ENCODE measurements at places on chromosomes 7 and 10.

DNA sequence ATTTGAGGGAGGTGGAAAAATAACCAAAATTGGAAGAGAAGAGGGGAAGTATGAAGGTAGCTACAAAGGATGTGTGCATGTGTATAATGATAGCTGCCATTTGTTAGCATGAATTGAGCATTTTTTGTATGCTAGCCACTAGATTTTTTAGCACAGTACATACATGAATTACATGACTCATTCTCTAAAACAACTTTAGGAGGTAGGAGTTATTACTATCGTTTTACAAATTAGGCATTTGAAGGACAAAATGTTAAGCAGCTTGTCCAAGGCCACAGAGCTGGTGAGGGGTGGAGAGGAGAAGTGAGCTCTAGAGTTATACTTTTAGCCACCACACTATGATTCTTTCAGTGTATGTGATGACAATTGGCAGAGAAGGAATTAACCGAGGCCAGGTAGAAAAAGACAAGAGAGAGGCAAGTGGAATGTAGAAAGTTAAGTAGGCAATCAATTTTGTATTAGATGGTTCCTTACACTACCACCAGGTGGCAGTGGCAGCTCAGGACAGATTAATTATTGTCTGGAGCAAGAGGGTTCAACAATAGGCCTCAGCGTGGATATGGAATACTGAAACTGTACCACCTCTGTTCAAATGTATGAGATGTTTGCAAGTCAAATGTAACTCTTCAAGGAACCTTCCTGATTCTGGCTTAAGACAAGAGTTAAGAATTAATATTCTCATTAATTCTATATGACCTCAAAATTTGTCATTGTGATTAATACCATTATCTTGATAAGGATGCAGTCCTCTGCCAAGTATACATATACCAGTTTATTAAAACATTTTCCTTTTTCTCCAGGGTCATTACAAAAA is 128.0 kb downstream of the MBL2 start:
- peak; percentile 38 for DNase-seq

DNA sequence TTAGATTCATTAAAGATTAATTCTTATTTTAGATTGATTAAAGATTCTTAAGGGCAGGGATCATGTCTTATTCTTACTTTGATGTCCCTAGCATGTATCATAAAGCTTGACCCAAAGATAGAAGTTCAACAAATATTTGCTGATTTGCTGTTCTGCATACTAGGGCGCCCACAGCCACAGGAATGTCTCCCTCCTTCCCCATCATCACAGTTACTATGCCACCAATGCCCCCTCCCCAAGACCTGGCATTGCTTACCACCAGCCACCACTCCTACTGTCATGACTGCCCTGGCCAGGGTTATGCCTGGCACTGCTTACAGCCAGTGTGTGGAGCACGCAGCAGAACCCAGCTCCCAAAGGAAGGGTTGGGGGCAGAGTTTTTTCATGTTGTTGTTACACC is 86.7 kb upstream of the AGK start:
- no peak for DNase-seq

- no peak for DNase-seq
Measured at GRCh38 chr10:112587729-112588128, 140.7 kb downstream of the VTI1A start.

GRCh38 chr7:105580022-105580740 is 1.1 kb downstream of the EFCAB10 start:
- no peak for DNase-seq

- DNase-seq, result no peak
Measured at GRCh38 chr7:159035571-159036073, 109.0 kb downstream of the VIPR2 start.

- no peak for DNase-seq
Measured at GRCh38 chr10:7519351-7519750, 108.5 kb upstream of the SFMBT2 start.

DNA sequence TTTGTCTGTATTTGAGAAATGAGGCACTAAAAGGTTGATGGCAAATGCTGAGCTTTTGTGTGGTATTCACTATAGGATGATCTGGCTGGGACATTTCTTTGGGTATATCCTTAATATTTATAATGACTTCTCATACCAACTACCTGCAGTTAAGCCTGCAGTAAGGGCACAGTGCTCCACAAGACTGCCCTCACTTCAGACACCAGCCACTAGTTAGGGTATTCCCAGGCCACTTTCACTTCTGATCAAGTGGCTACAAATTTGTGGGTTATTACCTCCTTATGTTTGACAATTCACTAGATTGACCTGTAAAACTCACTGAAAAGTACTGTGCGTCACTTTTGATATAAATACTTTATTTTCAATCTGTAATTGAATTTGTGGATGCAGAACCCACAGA is 20.3 kb downstream of the CCDC126 start:
- DNase-seq, result no peak

DNA sequence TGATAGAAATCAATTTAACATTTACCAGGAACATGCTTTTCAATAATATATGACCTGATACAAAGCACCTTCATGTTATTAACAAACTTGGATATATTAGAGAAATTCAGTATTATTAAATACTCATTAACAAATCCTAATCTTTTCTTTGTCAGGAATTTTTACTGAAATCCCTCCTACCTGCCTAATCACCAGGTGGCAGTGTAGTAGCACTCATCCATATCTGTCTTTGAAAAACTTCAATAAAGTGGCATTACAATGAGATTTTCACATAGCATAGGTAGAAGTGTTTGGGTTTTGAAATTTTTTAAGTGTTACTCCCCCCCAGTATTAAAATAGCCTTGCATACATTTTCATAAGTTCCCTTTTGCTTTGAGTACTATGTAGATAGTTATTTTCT is 1246.6 kb upstream of the LRRN3 start:
- DNase-seq, result peak; percentile 4

Measured in thyroid gland (tissue), 4 donors.